ENCODE measurements at places on chromosomes 3 and 15. TPM values are rescaled to one million over a fixed set of nuclear protein-coding genes. Genes with fewer than 3 reads are reported as not detected.

Gene SI
- total RNA-seq: not detected

Gene CCDC80
- 1,615 TPM for total RNA-seq

Gene LZTFL1
- 9.8 TPM for total RNA-seq

- peaks cover 3% of the 10 kb centered on the region for H3K4me1 ChIP-seq
- no peaks in the 10 kb centered on the region for H3K27me3 ChIP-seq
- no peak for DNase-seq
- no peak overlapping the region for H3K4me3 ChIP-seq
- H3K27ac ChIP-seq: no peak overlapping the region
- H3K36me3 ChIP-seq: no peaks in the 10 kb centered on the region
Observed at GRCh38 chr15:98866511-98866910, 141.1 kb downstream of the PGPEP1L start.

- no peak overlapping the region for H3K27ac ChIP-seq
- DNase-seq: no peak
Observed at GRCh38 chr15:28015855-28016254, 83.3 kb downstream of the OCA2 start.

GRCh38 chr3:48716508-48716981 is 476 bp downstream of the IP6K2 start:
- H3K27me3 ChIP-seq: no peaks in the 10 kb centered on the region
- no peaks in the 10 kb centered on the region for H3K36me3 ChIP-seq
- H3K4me1 ChIP-seq: peaks cover 3% of the 10 kb centered on the region
- no peak overlapping the region for H3K27ac ChIP-seq

GRCh38 chr15:53963801-53964200 is 14.4 kb upstream of the UNC13C start:
- no peaks in the 10 kb centered on the region for H3K27me3 ChIP-seq
- no peaks in the 10 kb centered on the region for H3K36me3 ChIP-seq
- no peaks in the 10 kb centered on the region for H3K4me1 ChIP-seq
- no peak for DNase-seq
- H3K4me3 ChIP-seq: no peak overlapping the region
